A673 (cell line): ENCODE measurements at places on chromosomes 6 and 20. TPM values are rescaled to one million over a fixed set of nuclear protein-coding genes. Genes with fewer than 3 reads are reported as not detected.

DNA sequence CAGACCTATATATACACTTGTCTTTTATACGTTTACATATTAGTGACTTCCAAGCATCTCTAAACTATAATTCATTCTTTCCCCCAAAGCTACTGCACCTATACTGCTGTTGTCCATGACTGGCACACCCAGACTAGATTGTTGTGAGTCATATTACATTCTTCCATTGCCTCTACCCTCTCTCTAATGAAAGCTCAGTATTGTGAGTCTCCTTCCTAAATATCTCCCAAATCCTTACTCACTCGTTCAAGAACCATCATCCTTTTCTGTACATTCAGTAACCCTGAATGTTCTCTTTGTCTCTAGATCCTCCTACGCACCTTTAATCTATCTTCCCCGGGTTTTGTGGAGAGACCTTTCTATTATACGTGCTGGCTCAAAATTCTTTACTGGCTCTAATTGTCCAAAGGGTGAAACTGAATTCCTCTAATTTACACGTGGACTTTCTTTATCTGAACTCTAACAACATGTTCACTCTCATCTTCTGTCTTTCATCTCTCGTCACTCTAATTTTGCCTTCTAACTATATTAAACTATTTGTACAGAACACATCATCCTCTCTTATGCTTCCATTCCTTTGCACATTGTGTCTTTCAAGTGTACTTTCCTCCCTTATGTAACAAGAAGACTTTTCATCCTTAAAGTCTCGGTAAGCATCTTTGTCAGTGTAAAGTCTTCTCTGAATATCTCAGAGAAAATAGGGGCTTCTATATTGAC is 109.3 kb downstream of the IBTK start:
- DNase-seq: no peak

DNA sequence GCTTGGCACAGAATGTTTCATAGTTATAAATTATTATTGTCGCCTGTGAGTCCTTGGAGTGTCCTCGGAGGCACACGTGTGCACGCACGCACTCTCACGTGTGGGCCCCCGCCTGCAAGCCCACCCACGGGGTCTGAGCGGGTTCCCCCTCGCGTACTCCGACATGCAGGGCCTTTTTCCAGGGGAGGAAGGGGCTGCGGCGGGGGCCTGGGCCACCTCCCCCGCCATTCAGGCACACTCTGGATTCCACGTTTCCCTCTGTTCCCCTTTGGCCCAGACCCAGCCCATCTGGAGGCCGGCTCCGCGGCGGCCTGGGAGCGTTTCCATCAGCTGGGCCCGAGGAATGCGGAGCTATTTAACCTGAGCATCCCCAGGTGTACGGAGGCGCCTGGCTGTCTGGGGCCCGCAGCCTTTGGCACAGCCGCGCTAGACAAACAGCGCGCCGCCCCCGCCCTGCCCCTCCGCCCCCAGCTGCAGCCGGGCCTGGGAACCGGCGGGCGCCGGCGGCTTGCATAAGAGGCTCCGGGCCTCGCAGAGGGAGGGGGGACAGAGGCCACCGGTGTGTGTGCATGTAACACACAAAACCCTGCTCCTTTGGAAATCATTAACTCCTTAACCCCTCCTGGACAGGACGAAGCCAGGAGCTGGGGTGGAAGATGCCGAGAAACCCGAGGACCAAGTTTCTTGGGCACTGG is 3.3 kb downstream of the ID1 start:
- no peak for DNase-seq

DNA sequence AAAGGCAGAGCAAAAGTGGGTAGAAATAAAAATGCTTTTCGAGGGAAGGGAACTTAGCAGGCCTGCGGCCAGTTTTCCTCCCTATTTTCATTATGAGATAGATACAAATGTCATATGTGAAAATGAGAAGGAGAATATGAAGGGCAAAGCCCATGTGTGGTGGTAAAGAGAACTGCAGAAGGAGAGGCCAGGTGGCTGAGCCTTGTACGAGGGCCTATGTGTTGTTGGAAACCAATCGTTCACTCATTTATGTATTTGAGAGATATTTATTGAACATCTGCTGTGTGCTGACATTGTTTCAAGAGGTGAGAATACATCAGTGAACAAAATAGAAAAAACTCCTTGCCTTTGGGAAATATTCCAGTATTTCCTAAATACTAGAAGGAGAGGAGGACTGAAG is 147.7 kb downstream of the SH3BGRL2 start:
- DNase-seq: no peak

- DNase-seq: peak; percentile 45
Measured at GRCh38 chr6:14177413-14178082, 60.0 kb downstream of the CD83 start.

DNA sequence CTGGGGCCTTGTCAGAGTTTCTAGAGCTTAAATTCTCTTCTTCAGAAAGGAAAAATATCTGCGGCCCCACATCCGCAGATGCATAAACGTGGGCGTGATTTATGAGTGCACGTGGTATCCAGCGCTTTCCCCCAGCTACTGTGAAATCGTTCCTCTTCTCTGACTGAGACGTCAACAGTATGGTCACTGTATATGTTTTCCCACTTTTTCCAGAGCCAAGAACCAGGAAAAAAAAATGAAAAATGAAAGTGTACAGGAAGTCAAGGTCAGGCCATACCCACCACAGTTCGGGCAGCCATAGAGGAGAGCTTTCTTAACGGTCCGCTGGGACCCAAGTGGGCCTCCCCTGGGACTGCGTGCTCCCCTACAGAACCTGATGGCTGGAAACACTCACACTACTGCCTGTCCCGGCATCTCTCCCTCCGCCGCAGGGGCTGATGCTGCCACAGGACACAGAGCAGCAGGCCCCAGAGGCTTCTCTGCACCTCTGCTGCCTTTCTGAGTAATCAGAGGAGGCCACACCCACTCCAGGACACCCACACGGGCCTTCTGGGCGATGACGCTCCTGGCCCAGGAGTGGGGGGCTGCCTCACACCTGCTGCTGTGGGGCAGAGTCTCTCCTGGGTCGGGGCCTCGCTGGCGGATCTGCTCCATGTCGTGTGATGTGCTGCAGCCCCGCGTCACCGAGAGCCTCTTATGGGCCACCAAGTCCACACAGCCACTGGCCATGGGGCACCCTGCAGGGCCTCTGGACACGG is 16.4 kb upstream of the STX16 start:
- DNase-seq: peak; percentile 45

DNA sequence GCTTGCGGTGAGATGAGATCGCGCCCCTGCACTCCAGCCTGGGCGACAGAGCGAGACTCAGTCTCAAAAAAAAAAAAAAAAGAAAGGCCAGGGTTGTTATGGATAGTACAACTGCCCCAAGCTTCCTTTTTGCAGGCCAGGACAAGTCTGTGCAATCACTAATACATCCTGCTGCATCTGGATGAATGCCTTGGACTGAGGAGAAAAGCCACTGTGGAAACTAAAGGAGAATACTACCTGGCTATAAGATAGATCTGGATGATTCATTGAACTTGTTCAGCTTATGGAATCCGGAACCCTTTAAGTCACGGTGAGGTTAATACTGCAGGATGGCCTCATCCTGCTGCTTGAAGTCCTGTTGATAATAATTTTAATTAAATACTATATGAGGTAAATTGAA is 278.2 kb downstream of the TFAP2A start:
- no peak for DNase-seq

PBOV1 gene
- not detected in 2 replicates for total RNA-seq

C6orf52 gene
- total RNA-seq: 0.69 and 1.9 TPM in 2 replicates

ZNF311 gene
- 0.84 and 0.92 TPM in 2 replicates for total RNA-seq

KHDC1 gene
- total RNA-seq: 11.1 TPM in 2 replicates
